ENCODE measurements at places on chromosomes 7 and 10.

DNA sequence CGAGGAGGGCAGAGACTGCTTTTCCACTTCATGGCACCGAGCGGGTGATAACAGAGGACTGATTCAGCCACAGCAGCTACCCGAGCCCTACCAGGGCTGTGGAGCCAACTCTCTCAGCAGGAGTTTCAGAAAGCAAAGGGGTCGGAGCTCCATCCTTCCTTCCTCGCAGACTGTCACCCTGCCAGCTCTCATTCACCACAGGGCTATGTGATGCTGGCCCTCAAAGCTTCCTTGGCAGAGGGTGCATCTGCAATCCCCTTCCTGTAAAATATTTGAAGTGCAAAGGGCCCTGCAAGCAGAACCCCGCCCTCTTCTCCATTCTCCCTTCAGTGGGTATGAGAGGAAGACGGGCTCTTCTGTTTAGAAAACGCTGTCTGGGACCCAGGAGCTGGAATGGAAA, 105.3 kb upstream of the LYZL2 start:
- no peak for DNase-seq

- no peak for DNase-seq
These were observed 527.3 kb upstream of the GHITM start for GRCh38 chr10:83612050-83612449.

- DNase-seq, result no peak
These were observed 340.3 kb downstream of the CXCL12 start for GRCh38 chr10:44044549-44044948.

- DNase-seq, result no peak
These were observed 227.0 kb upstream of the AOAH start for GRCh38 chr7:36951257-36951697.

DNA sequence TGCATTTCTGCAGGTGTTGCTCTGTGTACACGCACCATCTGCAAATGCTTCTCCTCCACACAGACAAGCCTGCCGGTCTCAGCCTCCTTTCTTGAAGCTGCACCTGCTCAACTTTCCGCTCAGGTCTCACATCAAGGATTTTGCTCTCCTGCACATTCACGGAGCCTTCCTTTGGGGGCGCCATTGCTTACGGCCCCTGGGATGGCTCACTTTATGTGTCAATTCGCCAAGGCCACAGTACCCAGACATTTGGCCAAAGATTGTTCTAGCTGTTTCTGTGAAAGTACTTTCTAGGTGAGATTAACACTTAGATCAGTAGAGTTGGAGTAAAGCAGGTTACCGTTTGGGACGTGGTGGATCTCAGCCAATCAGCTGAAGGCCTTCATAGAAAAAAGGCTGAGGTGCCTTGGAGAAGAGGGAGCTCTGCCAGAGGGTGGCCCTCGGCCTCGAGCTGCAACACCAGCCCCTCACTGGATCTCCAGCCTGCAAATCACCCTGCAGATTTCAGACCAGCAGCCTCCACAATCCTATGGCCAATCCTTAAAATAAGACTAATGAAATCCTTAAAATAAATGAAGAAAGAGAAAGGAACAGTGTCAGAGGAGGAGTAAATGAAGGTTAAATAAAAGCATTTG, 39.9 kb upstream of the PPP2R2D start:
- no peak for DNase-seq

DNA sequence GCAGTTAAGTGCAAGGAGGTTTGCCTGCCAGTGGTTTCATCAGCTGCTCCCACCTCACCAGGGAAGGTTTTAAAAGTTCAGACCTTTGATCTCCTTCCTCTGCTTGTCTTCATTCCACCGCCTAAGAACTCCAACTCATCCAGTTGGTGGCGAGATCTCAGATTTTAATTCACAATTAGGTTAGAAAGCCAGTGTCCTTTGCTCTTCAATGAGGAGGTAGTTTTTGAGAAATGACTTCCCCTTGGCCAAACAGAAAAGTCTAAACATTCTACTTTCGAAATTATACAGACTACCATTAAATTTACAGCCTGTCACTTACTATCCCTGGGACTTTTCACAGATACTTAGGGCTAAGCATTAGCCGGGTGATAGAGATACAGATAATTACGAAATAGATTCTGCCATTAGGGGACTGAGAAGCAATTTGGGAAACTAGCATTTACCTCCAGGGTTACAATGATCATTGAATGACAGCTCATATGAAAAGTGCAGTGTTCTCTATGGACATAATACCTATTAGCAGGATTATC, 513.4 kb upstream of the GHITM start:
- no peak for DNase-seq

GRCh38 chr7:80771523-80771922, 133.1 kb downstream of the CD36 start:
- DNase-seq, result no peak

DNA sequence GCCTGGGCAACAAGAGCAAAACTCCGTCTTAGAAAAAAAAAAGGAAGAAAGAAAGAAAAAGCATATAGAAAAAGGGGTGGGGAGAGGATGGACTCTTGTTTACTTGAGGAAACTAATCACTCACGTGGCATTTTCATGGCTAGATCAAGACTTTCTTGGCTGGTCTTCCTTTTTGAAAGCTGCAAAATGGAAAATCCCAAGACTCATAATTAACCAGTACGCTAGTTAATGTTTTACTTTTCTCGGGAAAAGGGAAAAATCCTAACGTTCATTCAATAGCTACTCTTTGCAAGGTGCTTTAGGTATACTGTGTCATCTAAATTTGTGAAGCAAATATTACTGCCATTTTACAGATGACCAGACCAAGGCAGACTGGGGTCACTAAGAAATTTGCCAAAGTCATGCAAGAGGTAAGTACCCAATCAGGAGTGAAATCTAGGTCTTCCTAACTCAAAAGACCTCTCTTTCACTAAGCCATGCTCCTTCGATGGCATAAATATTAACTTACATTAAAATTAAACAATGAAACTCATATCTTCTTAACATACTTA, 24.4 kb downstream of the NAPEPLD start:
- no peak for DNase-seq

DNA sequence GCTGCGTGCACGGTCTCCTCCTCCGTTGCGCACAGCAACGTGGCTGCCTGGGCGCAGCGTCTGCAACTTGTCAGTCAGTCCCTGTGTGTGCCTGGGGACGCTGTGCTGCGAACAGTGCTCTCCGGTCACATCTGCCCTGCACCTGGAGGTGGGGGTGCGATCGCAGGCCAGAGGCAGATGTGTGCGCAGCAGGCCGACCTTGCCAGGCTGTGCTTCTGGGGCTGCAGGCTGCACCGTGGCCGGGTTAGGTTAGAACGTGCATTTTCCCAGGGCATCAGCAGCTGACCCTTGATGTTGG, 8.2 kb upstream of the GET4 start:
- no peak for DNase-seq

- DNase-seq, result no peak
These were observed 2.4 kb upstream of the ST7 start for GRCh38 chr7:116950889-116951351.

GRCh38 chr10:89278900-89279392, 22.9 kb upstream of the IFIT2 start:
- DNase-seq, result no peak

DNA sequence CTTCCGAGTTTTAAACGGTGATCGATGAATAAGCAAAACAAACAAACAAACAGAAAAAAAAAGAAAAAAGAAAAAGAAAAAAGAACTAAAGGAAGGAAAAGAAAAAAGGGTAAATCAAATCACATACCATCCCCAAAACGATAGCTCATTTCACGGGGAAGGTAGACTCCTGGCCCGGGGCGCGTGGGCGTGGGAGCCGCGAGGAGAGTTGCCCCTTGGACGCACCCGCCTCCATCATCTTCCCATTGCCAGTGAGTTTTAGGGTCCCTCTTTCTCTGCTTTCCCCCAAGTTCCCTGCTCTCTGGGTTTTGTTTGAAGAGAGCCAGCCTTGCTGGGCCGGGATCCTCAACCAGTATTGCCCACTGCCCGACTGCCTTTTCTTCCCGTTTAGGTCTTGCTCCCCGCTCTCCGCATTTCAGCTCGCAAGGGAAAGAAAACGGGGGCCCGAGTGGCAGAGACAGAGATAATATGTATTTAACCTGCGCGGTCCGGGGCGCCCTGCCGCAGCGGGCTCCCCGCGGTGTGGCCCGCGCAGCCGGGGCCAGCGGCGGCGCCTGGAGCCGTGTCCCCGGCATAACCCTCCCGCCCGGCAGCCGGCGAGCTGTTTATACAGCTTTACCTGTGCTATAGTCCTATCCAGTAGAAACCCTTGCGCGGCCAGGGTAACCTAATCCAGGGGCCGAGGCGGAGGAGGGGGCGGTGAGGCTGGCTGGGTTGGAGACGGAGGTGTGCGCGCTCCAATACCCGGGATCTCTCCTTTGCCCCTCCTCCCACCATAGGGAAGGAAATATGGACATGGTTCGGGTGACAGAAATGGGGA, 5.2 kb upstream of the GATA3 start:
- DNase-seq, result no peak

DNA sequence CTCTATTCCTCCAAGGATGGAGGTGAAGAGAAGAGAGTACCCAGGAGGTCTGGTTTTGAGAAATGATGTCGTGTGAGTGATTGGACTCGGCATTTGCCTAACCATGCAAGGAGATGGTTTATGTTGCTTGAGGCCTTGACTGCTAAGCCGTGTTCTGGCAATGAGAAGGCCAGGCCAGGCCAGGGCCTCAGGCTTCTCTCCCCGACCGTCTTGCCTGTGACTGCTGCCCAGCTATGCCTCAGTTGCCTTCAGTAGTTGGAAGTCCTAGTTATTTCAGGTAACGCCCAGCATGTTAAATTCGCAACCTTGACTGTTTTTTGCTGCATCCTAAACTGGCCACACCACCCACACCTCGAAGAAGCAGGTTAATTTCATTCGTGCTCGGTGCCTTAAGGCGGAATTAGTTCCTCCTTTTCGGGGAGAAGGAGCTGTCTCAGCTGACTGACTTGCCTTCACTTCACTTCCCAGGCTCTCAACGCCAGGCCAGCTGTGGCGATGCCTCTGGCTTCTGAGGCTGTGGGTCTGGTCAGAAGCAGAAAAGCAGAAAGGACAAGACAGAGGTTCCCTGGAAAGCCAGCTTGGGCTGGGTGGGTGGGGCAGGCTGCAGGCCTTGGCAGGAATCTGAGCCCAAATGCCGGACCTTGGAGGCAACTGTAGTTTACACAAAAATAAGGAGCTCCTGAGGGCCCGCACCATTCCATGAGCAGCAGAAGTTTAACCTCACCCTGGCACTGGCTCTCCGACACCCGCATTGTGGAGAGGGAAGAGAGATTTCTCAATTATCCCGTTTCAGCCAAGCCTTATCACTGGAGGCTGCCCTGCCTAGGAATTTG, 61.9 kb upstream of the SAMD8 start:
- no peak for DNase-seq

DNA sequence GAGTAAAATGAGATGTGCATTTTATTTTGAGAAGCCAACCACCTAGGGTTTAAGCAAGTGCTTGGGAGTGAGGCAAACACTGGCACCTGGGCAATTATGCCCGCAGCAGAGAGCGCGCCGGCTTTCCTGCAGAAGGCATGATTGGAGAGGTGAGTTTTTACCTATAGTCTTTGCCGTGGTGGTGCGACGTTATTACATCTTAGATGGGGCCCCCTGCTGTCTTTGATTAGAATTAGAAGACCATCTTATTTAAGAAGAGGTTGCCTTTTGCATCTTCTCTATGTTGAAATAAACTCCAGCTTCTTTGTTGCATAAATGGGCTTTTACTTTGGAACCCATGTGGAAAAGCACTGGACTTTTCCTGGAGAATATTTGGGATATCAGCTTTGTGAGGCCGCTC, 409.5 kb downstream of the GLRX3 start:
- no peak for DNase-seq

GRCh38 chr10:98414578-98414931, 427 bp downstream of the PYROXD2 start:
- DNase-seq, result no peak

- no peak for DNase-seq
These were observed 110.2 kb downstream of the TMEM26 start for GRCh38 chr10:61342858-61343572.

- DNase-seq, result no peak
These were observed 19.2 kb downstream of the SLC18A2 start for GRCh38 chr10:117260084-117260483.

DNA sequence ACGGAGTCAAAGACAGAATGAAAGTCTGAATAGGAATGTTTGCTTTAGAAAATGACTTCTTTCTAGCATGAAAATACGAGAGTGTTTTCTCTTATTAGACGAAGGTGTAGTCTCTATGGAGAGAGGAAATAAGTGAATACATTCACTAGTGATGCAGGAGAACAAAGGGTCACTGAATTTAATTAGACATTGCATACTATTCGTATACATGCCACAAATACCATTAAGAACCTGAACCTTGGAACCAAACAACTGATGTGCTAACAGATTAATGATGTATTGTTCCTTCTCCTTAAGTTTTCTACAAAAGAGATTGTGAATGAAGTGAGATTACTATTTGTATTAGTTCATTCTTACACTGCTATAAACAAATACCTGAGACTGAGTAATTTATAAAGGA, 10.3 kb downstream of the THAP5 start:
- no peak for DNase-seq

GRCh38 chr10:16845248-16845647, 28.0 kb upstream of the RSU1 start:
- no peak for DNase-seq

GRCh38 chr7:150341263-150342120, at the start of gene RARRES2:
RARRES2 (minus strand) TSS chr7:150341629; CDS start chr7:150340609, 1,020 bp downstream.
- no peak for DNase-seq

DNA sequence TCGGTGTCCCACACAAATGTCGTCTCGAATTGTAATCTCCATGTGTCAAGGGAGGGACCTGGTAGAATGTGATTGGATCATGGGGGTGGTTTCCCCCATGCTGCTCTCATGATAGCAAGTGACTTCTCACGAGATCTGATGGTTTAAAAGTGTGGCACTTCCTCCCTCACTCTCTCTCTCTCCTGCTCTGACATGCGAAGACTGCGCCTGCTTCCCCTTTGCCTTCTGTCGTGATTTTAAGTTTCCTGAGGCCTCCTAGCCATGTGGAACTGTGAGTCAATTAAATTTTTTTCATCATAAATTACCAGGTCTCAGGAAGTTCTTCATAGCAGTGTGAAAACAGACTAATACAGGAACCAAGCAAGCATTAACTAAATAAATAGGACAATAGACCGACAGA, 229.1 kb downstream of the GFRA1 start:
- no peak for DNase-seq

GRCh38 chr10:69819716-69820506, 18.2 kb downstream of the COL13A1 start:
- no peak for DNase-seq

- no peak for DNase-seq
These were observed 80.7 kb upstream of the NANOS1 start for GRCh38 chr10:118948786-118949185.

GRCh38 chr10:49837051-49837478, 74.9 kb upstream of the OGDHL start:
- no peak for DNase-seq

DNA sequence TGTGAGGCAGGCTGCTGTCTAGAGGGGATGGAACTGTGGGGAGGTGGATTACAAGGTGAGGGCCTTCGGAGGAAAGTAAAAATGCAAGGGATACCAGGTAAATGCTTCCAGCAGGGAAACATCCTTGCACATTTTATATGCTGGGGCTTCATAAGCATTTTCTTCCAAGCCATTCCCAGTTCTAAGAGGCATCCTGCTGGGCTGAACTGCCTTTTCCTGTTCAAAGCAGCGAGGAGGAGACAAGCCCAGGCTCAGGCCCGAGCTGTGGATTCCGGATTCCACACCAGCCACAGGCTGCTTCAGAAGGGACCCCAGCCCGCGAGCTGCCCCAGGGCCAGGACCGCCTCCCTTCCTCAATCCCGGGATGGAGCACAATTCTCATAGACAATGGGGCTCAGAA, 249.7 kb downstream of the TNS3 start:
- DNase-seq, result no peak

- DNase-seq, result no peak
These were observed 12.5 kb upstream of the SLC18A3 start for GRCh38 chr10:49597426-49598163.

GRCh38 chr10:48457949-48458661, 146.8 kb downstream of the ARHGAP22 start:
- DNase-seq, result no peak

All from C1 segment of cervical spinal cord (tissue), 14 donors.